Ascending aorta (tissue), 2 donors: ENCODE measurements at places on chromosomes 5 and 9. TPM values are rescaled to one million over a fixed set of nuclear protein-coding genes. Genes with fewer than 3 reads are reported as not detected.

TAF1L gene
- total RNA-seq = not detected

ADAMTS19 gene
- total RNA-seq = 0.32 TPM

KCNT1 gene
- not detected for total RNA-seq

MLANA gene
- total RNA-seq = not detected

TMOD1 gene
- 17.1 TPM for total RNA-seq

PCDHB8 gene
- 0.11 TPM for total RNA-seq

PPP2R2B gene
- total RNA-seq = 10.0 TPM

IQGAP2 gene
- total RNA-seq = 19.8 TPM

CD74 gene
- 1,940 TPM for total RNA-seq

SLC6A19 gene
- total RNA-seq = not detected

DNA sequence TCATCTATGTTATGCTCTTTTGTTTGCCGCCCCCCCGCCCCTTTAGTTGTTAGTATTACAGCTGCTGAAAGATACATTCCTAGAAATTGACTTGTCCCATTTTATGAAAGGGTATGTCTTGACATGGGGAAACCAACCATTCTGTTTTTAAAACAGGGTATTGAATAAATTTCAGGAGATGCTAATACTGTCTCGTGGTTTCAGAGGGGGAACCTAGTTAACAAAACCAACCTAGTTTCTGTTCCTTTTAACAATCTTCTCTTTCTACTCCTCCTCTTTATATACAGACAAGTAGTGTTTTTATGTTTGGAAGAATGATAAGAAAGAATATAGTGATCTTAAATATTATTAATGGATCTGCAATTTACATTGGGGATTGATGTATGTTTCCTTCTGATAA, 3.5 kb downstream of the PIP5K1B start:
- no peak for DNase-seq
- H3K36me3 ChIP-seq = no peaks in the 10 kb centered on the region
- H3K27ac ChIP-seq = no peak overlapping the region
- H3K27me3 ChIP-seq = no peaks in the 10 kb centered on the region

DNA sequence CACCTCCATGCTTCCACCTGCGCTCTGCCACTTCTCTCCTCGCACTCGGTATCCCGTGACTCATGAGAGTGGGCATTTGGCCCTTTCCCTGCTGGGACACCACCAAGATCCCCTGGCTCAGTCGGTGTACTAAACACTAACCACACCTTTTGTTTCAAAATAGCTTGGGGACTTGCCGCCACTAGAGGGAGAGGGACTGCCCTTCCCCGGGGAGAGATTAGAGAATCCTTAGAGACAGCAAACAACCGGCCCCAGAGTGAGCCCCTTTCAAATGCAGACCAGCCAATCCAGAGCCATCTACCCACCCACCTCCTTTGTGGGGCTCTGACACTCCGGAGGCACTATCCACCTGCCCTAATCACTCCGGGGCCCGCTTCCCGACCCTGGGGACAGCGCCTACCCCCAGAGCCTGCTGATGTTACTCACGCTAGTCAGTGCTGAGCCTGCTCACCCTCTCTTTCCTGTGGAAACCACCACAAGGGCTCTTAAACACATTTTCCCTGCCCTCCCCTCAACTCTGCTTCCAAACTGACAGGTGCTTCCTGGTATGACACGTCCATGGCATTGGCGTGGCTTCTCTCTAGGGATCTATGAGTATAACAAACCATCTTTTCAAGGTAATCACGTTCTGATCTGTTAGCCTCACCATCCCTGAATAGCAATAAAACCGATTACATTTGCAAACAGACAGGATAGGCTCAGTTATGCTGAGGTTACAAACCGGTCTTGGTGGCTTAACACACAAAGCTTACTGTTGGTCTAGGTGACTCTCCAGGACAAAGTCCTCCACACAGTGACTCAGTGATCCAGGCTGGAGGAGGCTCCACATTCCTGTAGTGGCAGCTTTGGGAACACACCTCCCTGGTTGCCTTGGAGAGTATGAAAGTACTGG, 180.1 kb upstream of the MVB12B start:
- H3K27me3 ChIP-seq = no peaks in the 10 kb centered on the region
- DNase-seq = no peak
- H3K36me3 ChIP-seq = no peaks in the 10 kb centered on the region
- H3K27ac ChIP-seq = no peak overlapping the region
- no peak overlapping the region for H3K4me3 ChIP-seq
- H3K4me1 ChIP-seq = no peaks in the 10 kb centered on the region

GRCh38 chr9:82722561-82722960, 340.4 kb downstream of the RASEF start:
- H3K4me3 ChIP-seq = no peak overlapping the region
- H3K4me1 ChIP-seq = no peaks in the 10 kb centered on the region
- H3K27ac ChIP-seq = no peak overlapping the region

DNA sequence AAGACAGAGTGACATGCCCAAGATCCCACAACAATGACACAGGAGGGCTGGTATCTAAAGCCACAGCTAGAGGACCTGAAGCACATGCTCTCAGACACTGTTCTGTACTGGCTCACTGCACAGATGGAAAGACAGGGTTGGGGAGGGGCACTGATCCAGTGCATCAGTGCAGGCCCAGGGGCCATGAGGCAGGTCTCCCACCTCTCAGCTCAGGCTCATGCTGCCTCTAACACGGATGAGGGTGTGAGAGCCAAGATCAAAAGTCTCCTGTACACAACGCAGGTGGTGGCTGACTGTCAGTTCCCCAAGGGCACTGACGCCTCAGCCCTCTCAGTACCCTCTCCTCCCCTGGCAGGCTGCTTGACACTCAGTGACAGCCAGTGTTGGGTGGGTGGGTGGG, 10.9 kb downstream of the RAPGEF1 start:
- no peak overlapping the region for H3K4me3 ChIP-seq
- H3K4me1 ChIP-seq = peaks cover 47% of the 10 kb centered on the region
- no peaks in the 10 kb centered on the region for H3K27me3 ChIP-seq
- peak overlapping the region; percentile 23 for H3K27ac ChIP-seq

DNA sequence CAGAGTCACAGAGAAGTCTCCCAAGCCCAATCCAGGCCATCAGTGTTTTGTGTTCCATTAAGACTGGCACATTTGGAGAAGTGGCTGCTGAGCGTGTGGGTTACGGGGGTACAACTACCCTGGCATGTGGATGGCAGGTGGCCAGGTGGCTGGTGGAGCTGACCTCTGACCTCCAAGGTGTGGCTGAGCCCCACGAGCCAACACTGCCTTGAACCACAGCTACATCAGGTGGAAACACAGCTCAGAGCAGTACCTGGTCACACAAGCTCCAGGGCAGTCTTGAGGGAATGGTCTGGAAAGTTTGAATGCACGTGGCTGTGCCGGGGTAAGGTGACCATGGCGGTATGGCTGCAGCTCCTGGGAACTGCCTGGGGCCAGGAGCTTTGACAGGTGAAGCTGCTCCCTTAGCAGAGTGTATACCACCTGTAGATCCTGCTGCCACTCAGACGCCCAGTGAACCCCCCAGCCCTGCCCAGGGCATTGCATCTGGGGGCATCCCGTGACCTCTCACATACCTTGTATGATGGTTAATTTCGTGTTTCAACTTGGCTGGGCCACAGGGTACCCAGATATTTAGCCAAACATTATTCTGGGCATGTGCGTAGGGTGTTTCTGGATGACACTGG, 207.9 kb downstream of the GADD45G start:
- no peaks in the 10 kb centered on the region for H3K4me1 ChIP-seq
- H3K27me3 ChIP-seq = no peaks in the 10 kb centered on the region
- H3K27ac ChIP-seq = no peak overlapping the region
- H3K4me3 ChIP-seq = no peak overlapping the region
- no peak for DNase-seq

DNA sequence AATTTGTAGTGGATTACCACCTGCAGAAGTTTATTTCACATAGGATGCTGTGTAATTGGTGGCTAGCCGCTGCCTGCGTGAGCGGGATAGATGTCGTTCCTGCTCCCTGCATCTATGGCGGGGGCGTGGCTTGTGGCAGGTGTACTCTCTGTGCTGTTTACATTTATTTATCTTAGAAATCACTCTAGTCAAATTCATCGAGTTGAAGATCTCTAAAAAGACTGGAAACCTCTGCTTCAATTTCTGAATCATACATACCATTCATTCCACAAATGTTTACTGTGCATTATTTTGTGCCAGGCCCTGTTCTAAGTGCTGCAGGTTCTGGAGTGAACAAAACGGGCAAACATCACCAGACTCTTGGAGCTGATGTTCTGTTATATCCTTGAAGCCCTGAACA, 11.9 kb downstream of the ROPN1L start:
- peak overlapping the region; percentile 1 for H3K27ac ChIP-seq
- no peak overlapping the region for H3K4me3 ChIP-seq
- H3K36me3 ChIP-seq = no peaks in the 10 kb centered on the region
- H3K4me1 ChIP-seq = no peaks in the 10 kb centered on the region
- no peak for DNase-seq
- H3K27me3 ChIP-seq = no peaks in the 10 kb centered on the region

DNA sequence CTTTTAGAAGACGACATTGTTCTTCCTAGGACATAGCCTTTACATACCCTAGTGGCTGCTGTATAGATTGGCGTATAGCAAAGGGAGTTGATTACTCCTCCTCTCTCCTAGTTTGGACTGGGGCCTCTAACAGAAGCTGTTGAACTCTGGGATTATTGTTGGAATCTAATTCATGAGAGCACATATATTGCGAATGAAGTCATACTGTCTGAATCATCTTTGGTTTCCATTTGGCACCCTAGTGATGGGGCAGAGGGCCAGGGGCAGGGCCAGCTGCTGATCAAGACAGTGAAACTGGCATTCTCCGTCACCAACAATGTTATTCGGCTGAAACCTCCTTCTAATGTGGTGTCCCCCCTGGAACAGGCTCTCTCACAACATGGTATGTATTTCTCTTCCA, 40.3 kb downstream of the NUP188 start:
- H3K4me1 ChIP-seq = peaks cover 7% of the 10 kb centered on the region
- H3K27ac ChIP-seq = peak overlapping the region; percentile 67

DNA sequence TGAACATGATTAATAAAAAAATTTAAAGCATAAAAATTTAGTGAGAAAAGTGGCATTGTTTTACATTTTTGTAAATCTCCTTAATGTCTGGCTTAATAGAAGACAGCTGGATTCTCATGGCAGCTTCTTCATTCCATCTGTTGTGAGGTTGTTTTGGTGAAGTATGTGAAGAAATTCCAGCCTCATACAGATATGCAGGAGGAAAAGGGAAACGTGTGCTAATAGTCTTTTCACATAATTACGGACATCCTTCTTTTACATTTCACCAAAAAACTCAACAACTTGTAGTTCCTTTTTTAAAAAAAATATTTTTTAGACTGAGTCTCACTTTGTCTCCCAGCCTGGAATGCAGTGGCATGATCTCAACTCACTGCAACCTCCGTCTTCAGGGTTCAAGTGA, 46.9 kb downstream of the HACD4 start:
- H3K27ac ChIP-seq = no peak overlapping the region
- no peaks in the 10 kb centered on the region for H3K27me3 ChIP-seq
- H3K4me1 ChIP-seq = peaks cover 23% of the 10 kb centered on the region
- no peak for DNase-seq
- H3K4me3 ChIP-seq = no peak overlapping the region
- H3K36me3 ChIP-seq = no peaks in the 10 kb centered on the region

- DNase-seq = no peak
- peaks cover 33% of the 10 kb centered on the region for H3K36me3 ChIP-seq
- no peak overlapping the region for H3K4me3 ChIP-seq
- H3K4me1 ChIP-seq = peaks cover 19% of the 10 kb centered on the region
- no peaks in the 10 kb centered on the region for H3K27me3 ChIP-seq
Observed at GRCh38 chr5:134534726-134535110, 9.2 kb downstream of the JADE2 start.

- H3K4me3 ChIP-seq = no peak overlapping the region
- no peak overlapping the region for H3K27ac ChIP-seq
- no peak for DNase-seq
- H3K36me3 ChIP-seq = no peaks in the 10 kb centered on the region
Observed at GRCh38 chr5:148810823-148811222, 15.6 kb upstream of the ADRB2 start.

DNA sequence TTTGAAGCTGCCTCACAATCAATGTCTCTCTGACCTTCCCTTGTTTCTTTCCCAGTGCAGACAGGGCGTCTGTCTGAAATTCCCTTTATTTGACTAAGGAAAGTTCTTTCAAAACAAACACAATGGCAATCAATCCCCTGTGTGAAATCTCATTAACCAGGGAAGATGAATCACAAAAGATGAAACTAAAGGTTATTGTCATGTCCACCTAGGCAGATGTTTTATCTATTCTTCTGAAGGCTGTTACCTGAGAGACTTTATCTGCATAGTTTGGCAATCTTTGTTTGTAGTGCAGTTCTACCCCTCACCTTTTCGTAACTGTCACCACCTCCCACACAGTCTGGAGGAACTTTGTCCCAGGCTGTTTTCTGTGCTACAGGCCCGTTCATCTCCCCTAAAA, 217.5 kb upstream of the RIOK2 start:
- H3K27me3 ChIP-seq = no peaks in the 10 kb centered on the region
- no peak for DNase-seq
- H3K27ac ChIP-seq = no peak overlapping the region

DNA sequence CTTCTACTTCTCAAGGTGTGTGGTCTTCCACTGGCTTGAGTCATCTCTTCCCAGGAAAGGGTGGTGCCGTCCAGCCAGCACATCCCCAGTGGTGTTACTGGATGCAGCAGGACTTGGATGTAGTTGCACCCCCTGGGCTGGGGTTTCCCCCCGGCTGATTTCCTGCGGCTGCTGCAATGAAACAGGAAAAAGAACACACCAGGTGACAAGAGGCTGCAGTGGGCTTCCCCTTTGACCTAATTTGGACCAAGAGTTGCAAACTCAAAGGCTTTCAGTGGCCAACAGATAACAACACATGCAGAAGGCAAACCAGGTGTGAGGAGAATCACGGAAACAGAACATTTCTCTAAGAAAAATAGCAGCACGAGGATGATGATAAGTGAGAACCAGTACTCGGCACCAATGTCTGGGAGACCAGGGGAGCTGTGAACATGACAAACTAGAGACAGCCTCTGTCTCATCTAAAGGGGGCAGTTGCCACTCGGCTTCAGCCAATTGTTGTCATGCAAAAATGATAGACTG, 83.7 kb downstream of the PDE6A start:
- no peaks in the 10 kb centered on the region for H3K36me3 ChIP-seq
- H3K4me1 ChIP-seq = no peaks in the 10 kb centered on the region
- H3K27me3 ChIP-seq = no peaks in the 10 kb centered on the region
- no peak for DNase-seq

GRCh38 chr9:136634904-136635303, 27.8 kb upstream of the EGFL7 start:
- no peak overlapping the region for H3K4me3 ChIP-seq
- no peaks in the 10 kb centered on the region for H3K27me3 ChIP-seq
- H3K4me1 ChIP-seq = no peaks in the 10 kb centered on the region
- no peak overlapping the region for H3K27ac ChIP-seq
- H3K36me3 ChIP-seq = no peaks in the 10 kb centered on the region

DNA sequence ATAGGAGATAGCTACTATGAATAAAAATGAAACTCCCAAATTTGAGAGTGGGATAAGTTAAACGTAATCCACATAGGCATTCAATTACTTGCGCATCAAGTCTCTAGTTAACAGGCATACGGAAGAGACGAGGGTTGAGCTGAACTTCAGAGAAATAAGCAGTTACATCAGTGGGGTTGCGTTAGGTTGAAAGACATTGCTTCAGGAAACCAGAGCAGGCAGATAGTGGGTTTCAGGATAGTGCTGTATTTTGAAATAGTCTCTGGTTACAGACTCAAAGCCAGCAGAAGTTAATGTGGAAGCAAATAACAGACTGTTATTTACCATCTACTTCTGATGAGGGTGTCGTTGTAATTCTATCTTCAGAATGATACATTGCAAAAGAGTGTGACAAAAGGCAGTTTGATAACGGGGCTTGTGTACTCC, 533.4 kb downstream of the PDE4D start:
- H3K4me3 ChIP-seq = no peak overlapping the region
- H3K36me3 ChIP-seq = no peaks in the 10 kb centered on the region
- no peaks in the 10 kb centered on the region for H3K27me3 ChIP-seq

GRCh38 chr9:134335061-134335460, 8.8 kb downstream of the RXRA start:
- no peak for DNase-seq
- H3K4me1 ChIP-seq = peaks cover 21% of the 10 kb centered on the region
